NCI-H82 (cell line): ENCODE measurements at places on chromosomes 5 and 9.

DNA sequence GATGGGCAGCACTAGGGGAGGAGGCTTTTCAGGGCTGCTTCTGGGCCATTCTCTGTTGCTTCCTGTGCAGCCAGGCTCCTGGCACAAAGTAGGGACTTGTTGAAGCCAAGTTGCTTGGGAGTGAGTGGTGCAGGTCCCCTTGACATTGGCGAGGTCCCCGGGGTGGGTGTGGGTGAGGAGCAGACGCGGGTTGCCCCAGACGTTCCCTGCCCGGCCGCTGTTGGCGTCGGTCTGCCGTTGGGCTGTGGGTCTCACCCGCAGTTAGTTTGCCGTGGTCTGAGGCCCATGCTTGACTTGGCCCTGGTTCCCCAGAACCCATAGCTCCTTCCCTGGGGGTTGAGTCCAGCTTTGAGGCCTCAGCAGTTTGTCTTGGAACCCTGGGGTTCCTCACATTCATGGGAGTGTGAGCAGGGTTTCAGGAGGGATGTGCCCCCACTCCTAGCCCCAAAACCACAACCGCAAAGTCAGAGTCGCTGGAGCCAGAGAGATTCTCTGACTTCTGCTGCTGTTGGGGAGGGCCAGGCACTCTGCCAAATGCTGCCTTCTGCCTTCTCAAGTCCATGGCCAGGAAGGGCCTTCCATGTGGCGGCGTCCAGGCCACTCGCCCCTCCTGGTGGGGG, 77.5 kb downstream of the RXRA start:
- DNase-seq: no peak

DNA sequence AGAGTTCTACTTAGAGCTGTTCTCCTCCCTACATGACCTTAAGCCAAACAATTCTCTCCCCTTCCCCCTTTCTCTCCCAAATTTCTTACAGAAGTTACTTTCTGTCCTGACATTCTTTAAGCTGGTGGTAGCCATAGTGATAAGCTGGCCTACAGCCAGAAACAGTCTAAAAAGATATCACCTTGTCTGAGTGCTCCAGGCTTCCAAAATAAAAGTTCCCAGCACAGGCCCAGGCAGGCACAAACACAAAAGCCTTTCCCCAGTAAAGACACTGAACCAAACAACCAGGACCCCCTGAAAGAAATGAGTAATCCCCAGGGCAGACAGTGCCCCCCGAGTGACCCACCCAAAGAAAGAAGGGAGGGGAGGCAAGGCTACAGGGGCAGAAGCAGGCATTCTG, 19.2 kb downstream of the SIL1 start:
- DNase-seq: peak; percentile 64

DNA sequence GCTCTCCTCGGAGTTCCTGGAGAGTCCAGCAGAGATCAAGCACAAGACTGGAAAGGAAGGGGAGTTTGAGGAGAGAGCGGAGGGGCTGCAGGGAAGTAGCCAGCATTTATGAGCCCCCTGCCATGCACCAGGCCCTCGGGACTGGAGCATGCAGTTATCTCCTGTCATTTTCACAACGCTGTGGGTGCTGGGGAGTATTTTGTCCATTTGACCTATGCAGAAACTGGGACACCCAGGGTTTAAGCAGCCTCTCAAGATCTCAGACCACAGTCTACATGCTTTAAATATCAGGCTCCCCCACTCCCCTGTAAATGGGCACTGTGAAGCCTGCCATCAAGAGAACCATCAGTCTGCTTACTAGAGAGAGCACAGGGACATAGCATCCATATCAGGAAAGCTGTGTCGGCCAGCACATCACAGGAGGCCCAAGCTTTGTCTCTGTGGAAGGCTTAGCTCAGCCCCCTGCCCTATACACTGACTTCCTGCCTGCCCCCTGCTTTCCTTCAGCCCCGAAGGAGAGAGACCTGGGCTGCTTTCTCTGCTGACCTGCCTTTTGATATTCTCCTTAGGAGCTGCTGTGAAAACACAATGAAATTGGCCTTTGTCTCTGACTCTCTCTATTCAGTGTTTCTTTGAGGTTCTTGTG, 7.3 kb downstream of the FOXI1 start:
- DNase-seq: no peak

DNA sequence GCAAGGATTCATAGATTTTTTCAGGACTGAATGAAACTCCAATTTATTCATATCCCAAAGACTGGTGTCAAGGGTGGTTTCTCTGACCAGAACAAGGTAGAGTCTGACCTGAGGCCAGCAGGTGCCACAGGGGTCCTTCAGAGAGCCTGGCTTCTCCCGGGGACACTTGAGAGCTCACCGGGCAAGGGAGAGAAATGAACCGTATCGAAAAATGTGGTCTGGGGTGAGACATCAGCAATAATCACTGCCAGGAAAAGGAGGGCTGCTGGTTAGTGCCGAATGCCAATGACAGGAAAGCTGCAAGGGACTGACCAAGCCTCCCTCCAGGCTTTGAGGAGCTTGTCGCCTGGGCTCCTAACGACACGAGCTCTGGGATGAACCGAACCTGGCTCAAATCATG, 142.7 kb downstream of the TTLL11 start:
- DNase-seq: no peak
